BJ (cell line): ENCODE measurements at places on chromosomes 6 and 20.

DNA sequence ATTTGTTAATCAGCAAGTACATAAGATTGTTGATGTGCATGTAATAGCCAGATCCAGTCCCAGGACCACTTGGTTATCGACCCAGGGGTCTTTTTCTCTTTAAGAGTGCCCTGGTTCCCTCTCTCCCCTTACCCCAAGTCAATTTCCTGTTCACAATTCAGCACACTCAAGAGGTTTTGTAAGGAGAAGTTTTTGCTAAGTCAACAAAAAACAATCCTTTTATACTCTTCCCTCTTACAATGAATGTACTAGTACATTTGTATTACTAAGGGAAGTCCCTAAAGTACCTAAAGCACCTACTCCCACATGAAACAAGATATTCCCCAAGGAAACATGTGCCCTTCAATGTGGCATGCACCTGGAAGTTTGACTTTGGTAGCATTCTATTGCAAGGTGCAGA lies 1.6 kb upstream of the NT5DC1 start:
- DNase-seq, result no peak

GRCh38 chr6:32153564-32154513 lies at the start of gene PPT2:
TSS of gene PPT2 (plus strand) at chr6:32154141. CDS start at chr6:32154595, 454 bp downstream.
- peak; percentile 60 for DNase-seq

- peak; percentile 83 for DNase-seq
Measured at GRCh38 chr6:1094306-1094705, 217.6 kb upstream of the FOXQ1 start.

DNA sequence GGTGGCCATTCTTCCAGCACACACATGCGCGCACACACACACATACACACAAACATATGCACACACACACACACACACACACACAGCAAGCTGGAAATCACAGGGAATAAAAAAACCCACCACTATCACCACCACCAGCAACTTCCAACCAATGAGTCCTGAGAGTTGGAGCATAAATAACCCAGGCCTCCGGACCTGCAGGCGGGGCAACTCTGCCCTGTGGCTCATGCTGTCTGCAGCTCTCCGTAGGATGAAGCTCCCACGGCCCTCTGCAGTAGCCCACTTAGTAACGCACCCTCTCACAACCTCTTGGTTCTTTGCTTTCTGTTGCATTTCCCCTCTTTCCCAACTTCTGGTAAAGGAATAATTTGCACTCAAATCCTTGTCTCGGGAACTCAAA lies 275.2 kb downstream of the PREX1 start:
- DNase-seq, result no peak

GRCh38 chr20:51529758-51530157 lies 12.8 kb downstream of the NFATC2 start:
- no peak for DNase-seq

DNA sequence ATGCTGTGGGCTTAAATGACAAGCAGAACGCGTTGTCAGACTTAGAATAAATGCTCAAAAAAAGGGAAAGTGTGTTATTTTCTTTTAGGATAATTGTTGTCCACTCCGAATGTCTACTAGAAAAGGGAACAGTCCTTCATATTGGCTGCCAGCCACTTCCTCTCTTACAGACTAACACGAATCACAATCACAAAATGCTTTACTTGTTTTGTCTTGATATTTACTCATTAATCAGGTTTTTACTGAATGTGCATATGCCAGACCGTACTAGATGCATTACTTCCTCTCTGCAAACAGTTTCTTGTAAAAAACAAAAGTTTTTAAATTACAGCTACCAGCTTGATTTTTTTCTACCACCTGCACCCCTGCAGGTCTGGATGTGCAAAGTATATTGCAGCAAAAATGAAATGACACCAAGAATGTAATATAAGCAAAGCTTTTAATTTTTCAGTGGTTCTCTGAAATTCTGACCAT lies 821 bp downstream of the DHX35 start:
- DNase-seq, result no peak
